ENCODE measurements at places on chromosomes 16 and 17.

- DNase-seq: no peak
Measured at GRCh38 chr16:48232493-48233040, 11.5 kb upstream of the LONP2 start.

- DNase-seq: no peak
Measured at GRCh38 chr17:40472733-40473452, 28.5 kb downstream of the TNS4 start.

DNA sequence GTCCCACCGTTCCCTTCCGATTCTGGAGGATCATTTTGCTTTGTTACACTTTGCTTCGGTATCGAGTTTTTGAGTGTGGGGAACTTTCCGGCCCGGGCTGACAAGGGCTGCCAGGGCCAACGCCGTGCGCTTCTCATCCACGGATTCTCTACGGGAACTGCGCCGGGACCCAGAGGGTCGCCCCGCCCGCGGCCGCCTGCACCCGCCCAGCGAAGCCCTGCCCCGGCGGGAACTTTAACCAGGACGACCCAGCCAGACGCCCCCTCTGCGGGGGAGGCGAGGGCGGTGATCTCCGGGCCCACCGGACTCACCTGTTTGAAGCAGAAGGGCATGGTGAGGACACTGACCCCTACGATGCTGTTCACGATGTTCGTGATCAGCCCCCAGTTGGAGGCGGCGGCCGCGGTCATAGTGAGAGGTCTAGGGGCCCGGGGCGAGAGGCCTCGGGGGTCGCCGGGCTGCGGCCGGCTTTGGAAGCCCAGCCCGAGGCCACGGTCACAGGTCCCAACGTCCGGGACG is 536 bp downstream of the SLC38A10 start:
- no peak for DNase-seq

DNA sequence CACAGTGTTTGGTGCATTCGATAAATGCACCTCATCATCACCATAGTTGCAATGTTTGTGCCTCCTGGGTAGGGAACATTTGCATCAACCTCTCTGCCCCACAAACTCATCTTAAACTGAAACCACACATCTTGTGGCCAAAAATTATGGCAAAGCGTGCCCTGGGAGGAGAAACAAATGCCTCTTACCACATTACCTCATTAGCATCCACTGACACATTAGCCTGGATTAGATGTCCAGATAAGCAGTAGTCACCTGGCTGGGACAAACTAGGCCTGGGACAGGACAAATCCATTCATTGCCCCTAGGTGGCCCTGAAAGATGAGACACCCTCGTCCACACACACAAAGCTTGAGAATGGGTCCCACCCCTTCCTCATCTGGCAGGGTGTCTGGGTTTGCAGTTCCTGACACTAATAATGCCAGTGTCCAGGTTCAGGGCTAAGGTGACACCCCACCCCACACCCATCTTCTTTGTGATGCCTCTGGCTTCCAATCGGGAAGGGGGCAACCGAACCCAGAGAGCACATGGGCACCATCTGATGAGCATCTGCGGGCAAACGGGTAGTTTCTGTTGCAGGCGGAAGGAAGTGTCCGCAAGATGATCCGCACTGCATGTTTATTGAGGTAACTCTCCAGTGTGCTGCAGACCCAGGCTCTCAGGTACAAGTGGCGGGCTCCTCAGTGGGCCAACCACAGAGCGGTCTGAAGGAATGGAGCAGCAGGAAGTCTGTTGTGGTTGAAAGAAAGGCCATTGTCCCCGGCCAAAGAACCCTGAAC is 8.6 kb downstream of the XYLT1 start:
- DNase-seq: no peak

DNA sequence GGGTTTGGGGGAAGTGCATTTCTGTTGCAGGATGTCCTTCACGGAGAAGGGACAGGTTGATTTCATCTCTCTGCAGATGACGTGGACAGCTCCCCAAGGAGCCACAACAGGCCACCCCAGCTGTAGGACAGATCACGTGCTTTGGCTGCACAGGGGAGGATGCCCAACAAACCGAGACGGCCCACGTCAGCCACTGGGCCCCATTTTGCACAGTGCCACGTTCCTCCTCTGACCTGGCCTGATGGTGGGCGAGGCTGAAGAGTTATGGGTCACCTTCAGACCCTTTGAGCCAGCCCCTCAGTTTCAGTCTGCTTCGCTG is 9.0 kb upstream of the RHBDL3 start:
- no peak for DNase-seq
